ENCODE measurements at places on chromosomes 11 and 22.

DNA sequence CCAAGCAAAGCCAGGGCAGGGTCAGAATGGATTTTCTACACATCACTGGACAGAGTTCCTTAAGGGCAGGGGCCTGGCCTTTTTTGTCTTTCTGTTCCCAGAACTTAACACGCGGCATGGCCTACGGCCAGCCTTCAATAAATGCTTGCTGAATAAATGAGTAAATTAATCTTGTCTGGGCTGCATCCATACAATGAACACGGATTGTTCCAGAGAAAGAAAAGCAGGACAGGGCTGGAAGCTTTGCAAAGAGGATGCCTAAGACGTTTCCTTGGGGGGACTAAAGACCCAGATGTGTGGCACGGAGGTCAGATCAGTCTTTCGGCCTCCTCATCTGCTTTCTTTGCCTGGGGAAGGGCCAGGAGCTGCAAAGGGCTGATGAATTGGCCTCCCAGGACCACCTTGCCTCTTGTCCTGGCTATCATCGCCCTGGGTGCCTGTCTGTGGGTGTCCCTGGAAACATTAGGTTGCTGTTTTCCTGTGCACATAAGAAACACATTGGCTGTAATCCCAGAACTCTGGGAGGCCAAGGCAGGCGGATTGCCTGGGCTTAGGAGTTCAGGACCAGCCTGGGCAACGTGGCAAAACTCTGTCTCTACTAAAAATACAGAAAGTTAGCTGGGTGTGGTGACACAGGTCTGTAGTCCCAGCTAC is 20.8 kb upstream of the RFPL3 start:
- DNase-seq, result no peak

DNA sequence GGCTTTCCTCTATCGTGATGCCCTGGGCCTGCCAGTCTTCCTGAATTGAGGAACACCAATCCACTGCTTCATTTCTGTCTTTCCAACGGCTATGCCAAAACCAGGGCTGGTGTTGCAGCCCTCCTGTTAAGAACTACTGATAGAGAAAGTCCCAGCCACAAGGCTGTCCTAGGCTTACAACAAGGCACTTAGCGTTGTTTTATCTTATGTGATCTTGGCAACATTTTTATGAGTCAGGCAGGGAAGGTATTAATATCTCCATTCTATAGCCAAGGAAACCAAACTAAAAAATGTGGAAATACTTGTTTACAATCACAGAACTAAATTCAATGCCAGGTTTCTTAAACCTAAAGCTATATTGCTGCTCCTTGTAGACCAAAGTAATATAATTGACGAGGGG is 89.9 kb upstream of the AMOTL1 start:
- no peaks in the 10 kb centered on the region for H3K27me3 ChIP-seq
- no peak overlapping the region for H3K27ac ChIP-seq
- no peak for DNase-seq
- H3K4me1 ChIP-seq, result no peaks in the 10 kb centered on the region

GRCh38 chr11:15038963-15039362 is 34.4 kb upstream of the CALCB start:
- DNase-seq, result no peak
- H3K27ac ChIP-seq, result no peak overlapping the region
- no peaks in the 10 kb centered on the region for H3K4me1 ChIP-seq
- no peaks in the 10 kb centered on the region for H3K27me3 ChIP-seq

GRCh38 chr22:23237841-23238240 is 57.5 kb downstream of the BCR start:
- H3K4me3 ChIP-seq, result peak overlapping the region; percentile 8
- no peaks in the 10 kb centered on the region for H3K36me3 ChIP-seq
- no peaks in the 10 kb centered on the region for H3K27me3 ChIP-seq
- peaks cover 61% of the 10 kb centered on the region for H3K4me1 ChIP-seq
- peak overlapping the region; percentile 22 for H3K27ac ChIP-seq

GRCh38 chr11:27912916-27913315 is 195.0 kb downstream of the KIF18A start:
- H3K27ac ChIP-seq, result no peak overlapping the region
- H3K36me3 ChIP-seq, result no peaks in the 10 kb centered on the region
- H3K4me1 ChIP-seq, result no peaks in the 10 kb centered on the region
- H3K27me3 ChIP-seq, result no peaks in the 10 kb centered on the region

- H3K4me1 ChIP-seq, result no peaks in the 10 kb centered on the region
- no peak overlapping the region for H3K27ac ChIP-seq
- H3K4me3 ChIP-seq, result no peak overlapping the region
- no peaks in the 10 kb centered on the region for H3K27me3 ChIP-seq
- DNase-seq, result no peak
- H3K36me3 ChIP-seq, result no peaks in the 10 kb centered on the region
Measured at GRCh38 chr11:19800714-19801519, 88.3 kb downstream of the NAV2 start.

GRCh38 chr11:121515335-121515671 is 62.5 kb upstream of the SORL1-AS1 start:
- DNase-seq, result no peak
- no peak overlapping the region for H3K4me3 ChIP-seq
- H3K27ac ChIP-seq, result no peak overlapping the region

- H3K4me1 ChIP-seq, result no peaks in the 10 kb centered on the region
- H3K36me3 ChIP-seq, result no peaks in the 10 kb centered on the region
- H3K27ac ChIP-seq, result no peak overlapping the region
Measured at GRCh38 chr11:73334384-73335203, 26.5 kb downstream of the ARHGEF17 start.

GRCh38 chr11:46618837-46619236 is 1.5 kb downstream of the ATG13 start:
- DNase-seq, result no peak
- H3K36me3 ChIP-seq, result peaks cover 6% of the 10 kb centered on the region
- no peaks in the 10 kb centered on the region for H3K27me3 ChIP-seq
- no peak overlapping the region for H3K4me3 ChIP-seq
- no peak overlapping the region for H3K27ac ChIP-seq

DNA sequence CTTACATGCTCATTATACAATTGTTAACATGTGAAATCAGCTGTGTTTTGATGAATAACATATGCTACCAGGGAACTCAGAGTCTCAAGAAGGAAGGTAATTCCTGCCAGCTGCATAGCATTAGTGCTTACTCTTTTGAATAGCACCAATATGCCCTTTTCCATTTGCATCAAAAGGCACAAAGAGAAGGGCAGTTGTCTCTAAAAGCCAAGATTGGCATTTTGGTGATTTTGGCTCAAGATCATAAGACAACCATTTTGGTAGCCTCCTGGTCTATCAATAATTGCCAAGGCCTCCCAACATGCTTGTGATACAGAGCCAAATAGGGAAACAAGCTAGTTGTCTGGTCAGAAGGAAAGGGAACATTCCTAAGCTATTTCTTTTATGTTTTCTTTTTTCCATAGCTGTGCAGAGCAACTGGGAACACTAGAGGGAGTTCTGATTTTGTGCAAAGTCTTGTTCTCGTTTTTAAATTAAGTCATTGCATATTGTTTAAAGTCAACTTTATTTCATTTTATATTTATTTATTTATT is 416.7 kb upstream of the CHORDC1 start:
- H3K27me3 ChIP-seq, result no peaks in the 10 kb centered on the region
- no peak overlapping the region for H3K4me3 ChIP-seq
- H3K36me3 ChIP-seq, result no peaks in the 10 kb centered on the region

- H3K36me3 ChIP-seq, result no peaks in the 10 kb centered on the region
- H3K27ac ChIP-seq, result no peak overlapping the region
- H3K4me3 ChIP-seq, result no peak overlapping the region
- no peaks in the 10 kb centered on the region for H3K4me1 ChIP-seq
- no peak for DNase-seq
- H3K27me3 ChIP-seq, result no peaks in the 10 kb centered on the region
Measured at GRCh38 chr22:27137871-27138337, 480.5 kb downstream of the MIAT start.

DNA sequence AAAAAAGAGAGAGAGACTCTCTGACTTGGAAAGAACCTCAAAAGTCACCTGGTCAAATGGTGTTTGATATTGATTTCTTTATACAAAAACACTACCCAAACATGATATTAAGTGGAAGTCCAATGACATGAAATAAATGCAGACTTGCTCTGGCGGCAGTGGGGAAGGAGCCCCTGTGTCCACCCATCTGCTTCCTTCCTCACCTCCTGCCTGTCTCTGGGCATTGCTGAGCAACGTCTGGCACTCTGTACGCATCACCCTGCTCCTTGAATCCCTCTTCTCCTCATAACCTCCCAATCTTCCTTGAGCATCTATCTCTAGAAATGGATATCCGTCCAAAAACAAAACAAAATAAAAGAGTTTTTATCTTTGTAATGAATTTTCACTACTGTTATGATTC is 39.9 kb upstream of the GRAMD1B start:
- H3K4me1 ChIP-seq, result no peaks in the 10 kb centered on the region
- no peaks in the 10 kb centered on the region for H3K36me3 ChIP-seq
- no peak overlapping the region for H3K27ac ChIP-seq
- no peaks in the 10 kb centered on the region for H3K27me3 ChIP-seq
- DNase-seq, result no peak

- no peaks in the 10 kb centered on the region for H3K36me3 ChIP-seq
- H3K27me3 ChIP-seq, result no peaks in the 10 kb centered on the region
- H3K4me3 ChIP-seq, result no peak overlapping the region
Measured at GRCh38 chr11:15541079-15541478, 426.4 kb downstream of the INSC start.

DNA sequence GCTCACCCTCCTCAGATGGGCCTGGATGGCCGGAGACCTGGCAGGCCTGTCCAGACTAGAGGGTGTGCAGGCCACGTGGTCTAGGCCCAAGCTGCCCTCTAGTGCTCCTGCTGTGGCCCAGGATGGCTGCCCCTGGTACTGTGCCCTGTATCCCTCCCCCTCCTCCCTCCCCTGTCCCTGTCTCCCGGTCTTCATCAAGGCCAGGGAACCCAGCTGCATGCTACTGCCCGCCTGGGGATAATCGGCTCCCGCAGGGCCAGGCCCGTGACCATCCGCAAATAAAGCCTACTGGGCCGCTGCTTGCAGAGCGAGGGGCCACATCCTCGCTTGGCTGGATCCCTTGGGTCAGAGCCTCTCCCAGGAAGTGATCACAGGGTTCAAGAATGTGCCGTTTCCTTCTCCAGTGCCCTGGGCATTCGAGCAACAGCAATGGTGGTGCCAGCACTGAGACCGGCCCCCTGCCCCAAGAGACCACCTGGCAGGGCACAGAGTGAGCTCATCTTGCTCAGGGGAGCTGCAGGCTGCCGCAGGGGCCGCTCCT is 51.1 kb downstream of the WNT7B start:
- H3K36me3 ChIP-seq, result no peaks in the 10 kb centered on the region
- DNase-seq, result no peak
- no peak overlapping the region for H3K27ac ChIP-seq
- H3K27me3 ChIP-seq, result no peaks in the 10 kb centered on the region

DNA sequence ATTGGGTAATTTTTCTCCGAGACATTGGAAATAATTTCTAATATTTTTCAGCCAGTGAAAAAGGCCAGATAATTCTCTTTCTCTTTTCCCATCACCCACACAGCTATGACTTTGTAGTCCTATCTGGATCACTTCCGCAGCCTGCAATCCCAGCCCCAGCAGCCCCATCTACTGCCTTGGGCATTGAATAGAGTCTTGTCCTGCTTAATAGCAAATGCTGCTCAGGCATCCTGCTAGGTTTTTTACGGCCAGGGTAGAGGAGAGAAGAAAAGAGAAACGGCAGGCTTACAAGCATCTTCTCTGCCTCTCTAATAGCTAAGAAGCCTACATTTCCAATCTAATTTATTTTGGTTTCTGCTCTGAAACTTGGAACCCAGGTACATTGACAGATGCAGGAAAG is 154.3 kb upstream of the B3GAT1 start:
- H3K36me3 ChIP-seq, result no peaks in the 10 kb centered on the region
- no peak overlapping the region for H3K4me3 ChIP-seq
- no peak for DNase-seq
- no peak overlapping the region for H3K27ac ChIP-seq
- no peaks in the 10 kb centered on the region for H3K4me1 ChIP-seq

GRCh38 chr11:61071208-61071681 is 31.0 kb upstream of the CD5 start:
- H3K4me1 ChIP-seq, result peaks cover 98% of the 10 kb centered on the region
- peak; percentile 72 for DNase-seq
- H3K27ac ChIP-seq, result peak overlapping the region; percentile 63
- H3K4me3 ChIP-seq, result peak overlapping the region; percentile 21
- no peaks in the 10 kb centered on the region for H3K27me3 ChIP-seq

DNA sequence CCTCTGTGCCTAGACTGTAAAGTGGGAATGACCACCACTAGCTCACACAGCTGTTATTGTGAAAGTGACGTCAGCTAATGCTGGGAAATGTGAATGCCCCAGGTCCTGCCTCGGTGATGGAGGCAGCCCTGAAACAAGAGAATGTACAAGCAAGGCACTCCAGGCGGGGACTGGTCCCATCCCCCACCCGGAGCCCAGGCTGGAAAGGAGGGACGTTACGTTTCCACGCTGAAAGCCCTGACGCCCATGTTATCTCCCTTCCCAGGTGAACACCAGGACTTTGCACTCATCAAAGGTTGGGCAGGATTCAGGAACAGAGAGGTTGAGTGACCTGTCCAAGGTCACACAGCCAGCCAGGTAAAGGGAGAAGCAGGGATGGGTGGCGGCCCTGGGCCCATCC is 784 bp downstream of the SULT4A1 start:
- no peaks in the 10 kb centered on the region for H3K36me3 ChIP-seq
- peaks cover 8% of the 10 kb centered on the region for H3K27me3 ChIP-seq
- no peak overlapping the region for H3K27ac ChIP-seq
- H3K4me3 ChIP-seq, result no peak overlapping the region
- no peak for DNase-seq
- no peaks in the 10 kb centered on the region for H3K4me1 ChIP-seq

DNA sequence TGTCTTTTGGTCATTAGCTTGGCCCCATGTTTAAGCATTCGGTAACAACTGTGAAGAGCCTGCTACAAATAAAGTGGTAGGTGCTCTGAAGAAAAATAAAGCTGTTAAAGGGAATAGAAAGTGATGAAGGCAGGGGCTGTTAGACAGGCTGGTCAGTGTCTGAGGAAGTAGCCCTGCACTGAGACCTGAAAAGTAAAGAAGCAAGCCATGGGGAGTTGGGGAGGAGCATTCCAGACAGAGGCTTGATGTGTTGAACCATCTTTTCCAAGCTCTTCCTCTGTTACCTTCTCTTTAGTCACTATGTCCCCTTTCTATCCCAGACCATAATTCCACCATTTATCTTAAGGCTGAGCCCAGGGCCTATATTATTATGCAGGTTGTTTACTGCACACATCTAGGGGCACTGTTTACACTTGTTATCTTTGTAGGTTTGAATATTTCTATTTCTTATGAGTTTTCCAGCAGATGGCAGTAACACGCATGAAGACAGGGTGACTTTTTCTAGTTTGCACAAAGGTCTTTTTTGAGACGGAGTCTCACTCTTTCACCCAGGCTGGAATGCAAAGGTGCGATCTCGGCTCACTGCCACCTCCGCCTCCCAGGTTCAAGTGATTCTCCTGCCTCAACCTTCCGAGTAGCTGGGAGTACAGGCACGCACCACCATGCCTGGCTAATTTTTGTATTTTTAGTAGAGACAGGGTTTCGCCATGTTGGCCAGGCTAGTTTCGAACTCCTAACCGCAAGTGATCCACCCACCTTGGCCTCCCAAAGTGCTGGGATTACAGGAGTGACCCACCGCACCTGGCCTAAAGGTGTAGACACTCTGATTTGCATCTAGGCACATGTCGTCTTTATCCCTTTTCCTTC is 23.0 kb downstream of the ZFTA start:
- H3K27me3 ChIP-seq, result no peaks in the 10 kb centered on the region
- H3K27ac ChIP-seq, result no peak overlapping the region
- no peak for DNase-seq
- H3K4me1 ChIP-seq, result no peaks in the 10 kb centered on the region

GRCh38 chr22:36638747-36639146 is 64.8 kb downstream of the CACNG2 start:
- H3K27ac ChIP-seq, result no peak overlapping the region
- no peaks in the 10 kb centered on the region for H3K4me1 ChIP-seq
- no peak overlapping the region for H3K4me3 ChIP-seq
- peaks cover 6% of the 10 kb centered on the region for H3K27me3 ChIP-seq
- H3K36me3 ChIP-seq, result no peaks in the 10 kb centered on the region
- DNase-seq, result no peak
